Substantia nigra (tissue), 51 donors: ENCODE measurements at places on chromosomes 16 and 17.

- no peak for DNase-seq
Observed at GRCh38 chr17:41284546-41284945, 9.0 kb downstream of the KRTAP9-7 start.

GRCh38 chr17:39134878-39135277 lies 16.6 kb downstream of the PLXDC1 start:
- no peak for DNase-seq

- no peak for DNase-seq
Observed at GRCh38 chr17:63816669-63817068, 10.6 kb upstream of the PSMC5 start.

GRCh38 chr17:45110676-45111611 lies 21.4 kb downstream of the PLCD3 start:
- DNase-seq = peak; percentile 73

- DNase-seq = no peak
Observed at GRCh38 chr16:50830698-50831097, 88.8 kb downstream of the CYLD start.

- peak; percentile 41 for DNase-seq
Observed at GRCh38 chr17:81733507-81734404, 21.7 kb downstream of the SLC25A10 start.

GRCh38 chr17:39706383-39706782 lies 6.5 kb downstream of the ERBB2 start:
- DNase-seq = no peak

GRCh38 chr17:59897090-59897489 lies 4.2 kb downstream of the RPS6KB1 start:
- no peak for DNase-seq

GRCh38 chr17:57433452-57433851 lies 177.1 kb downstream of the MSI2 start:
- DNase-seq = no peak

DNA sequence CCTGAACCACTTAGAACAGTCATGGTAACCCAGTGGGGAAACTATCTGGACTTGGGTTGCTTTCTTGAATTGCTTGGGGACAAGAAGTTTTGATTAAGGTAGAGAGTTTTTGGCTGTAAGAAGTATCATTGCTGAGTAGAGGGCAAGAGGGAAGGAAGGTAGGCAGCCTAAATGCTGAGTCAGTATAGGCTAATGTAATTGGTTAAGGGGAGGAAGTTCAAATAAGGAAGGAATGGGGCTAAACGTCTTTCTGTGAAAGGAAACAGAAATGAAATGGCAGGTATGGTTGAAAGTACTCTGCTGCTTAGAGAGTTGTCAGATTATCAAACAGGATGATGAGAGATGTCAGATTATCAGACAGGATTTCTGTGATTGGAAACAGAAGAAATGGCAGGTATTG lies 20.3 kb downstream of the KPNB1 start:
- DNase-seq = no peak

DNA sequence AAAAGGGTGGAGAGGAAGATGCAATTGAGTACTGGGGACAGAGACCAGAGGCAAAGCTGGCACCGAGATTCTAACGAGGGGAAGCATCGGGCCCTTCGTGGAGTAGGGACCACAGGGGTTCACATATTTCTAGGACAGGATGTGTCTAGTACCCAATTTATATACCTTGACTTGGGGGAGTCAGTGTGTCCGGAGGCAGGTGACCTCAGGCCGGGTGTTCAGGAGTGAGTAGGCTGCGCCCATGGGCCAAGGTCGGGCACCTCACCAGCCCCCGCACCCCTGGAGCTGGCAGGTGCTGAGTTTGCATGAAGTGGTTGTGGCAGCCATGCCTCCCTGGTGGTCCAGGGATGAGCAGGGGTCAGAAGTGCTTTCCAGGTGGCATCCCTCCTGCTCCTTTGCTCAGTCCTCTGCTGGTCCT lies 8.6 kb upstream of the NXPH3 start:
- no peak for DNase-seq

DNA sequence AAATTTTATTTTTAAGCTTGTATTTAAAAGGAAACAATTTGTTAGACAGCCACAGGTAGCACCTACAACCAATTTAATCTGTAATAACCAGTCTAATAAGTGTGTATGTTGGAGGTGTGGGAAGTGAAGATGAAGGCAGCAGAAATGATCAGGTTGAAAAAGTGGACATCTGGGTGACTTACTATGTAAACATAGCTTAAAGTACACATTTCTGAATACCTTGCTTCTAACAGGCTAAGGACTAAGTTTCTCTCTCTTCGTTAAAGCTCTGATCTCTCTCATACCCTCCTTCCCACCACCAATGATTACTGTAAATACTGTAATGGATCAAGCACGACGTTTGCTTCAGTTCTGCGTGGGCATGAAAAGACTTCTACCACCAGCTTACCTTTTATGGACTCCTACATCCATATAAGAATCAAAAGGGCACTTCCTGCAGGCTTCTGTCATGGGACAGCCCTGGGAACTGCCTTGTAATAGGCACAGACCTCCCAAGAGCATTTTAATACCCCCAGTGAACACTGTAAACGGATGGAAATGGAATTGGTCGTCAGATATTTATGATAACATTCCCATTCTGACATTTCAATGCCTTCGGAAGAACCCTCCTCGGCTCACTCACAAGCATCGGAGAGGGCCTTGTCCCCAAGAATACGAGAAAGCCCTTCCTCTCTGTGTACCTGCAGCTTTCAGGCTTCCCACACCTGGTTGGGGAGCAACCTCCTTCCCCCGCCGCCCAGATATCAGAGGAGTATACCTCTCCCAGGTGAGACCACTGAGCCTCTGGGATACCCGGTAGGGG lies 700 bp downstream of the CCDC43 start:
- DNase-seq = no peak

DNA sequence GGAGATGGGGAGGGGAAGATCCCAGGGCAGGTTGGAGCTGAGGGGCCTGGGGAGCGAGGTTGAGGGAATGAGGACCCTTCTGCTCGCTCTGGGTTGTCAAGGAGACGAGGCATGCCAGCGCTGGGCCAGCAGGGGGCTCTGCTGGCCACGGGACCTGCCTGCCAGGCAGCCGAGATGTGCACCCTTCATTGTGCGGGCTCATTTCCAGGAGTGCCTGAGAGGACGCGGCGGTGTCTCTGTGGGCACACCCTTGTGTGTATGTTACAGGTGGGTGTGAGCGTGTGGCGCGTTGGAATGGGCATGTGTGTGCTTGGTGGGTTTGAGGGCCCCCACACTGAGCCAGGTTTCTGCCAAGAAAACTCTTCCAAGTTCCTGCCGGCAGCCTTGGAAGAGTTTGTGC lies 15.9 kb downstream of the ARHGAP23 start:
- DNase-seq = peak; percentile 67

DNA sequence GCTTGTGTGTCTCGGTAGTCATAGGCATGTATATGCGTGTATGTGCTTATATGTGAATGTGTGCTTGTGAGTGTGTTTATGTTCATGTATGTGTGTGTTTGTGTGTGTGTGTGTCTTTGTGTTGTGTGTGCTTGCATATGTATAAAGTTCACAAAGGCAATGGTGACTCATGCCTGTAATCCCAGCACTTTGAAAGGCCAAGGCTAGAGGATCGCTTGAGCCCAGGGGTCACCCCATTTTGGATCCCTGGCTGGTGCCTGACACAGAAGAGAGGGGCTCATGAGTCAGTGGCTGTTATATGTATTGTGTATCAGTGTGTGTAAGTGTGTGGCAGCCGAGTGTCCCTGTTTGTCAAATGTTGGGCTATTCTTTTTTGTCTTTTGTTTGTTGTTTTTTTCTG lies 69.3 kb downstream of the ABCC1 start:
- DNase-seq = no peak

- no peak for DNase-seq
Observed at GRCh38 chr16:63695347-63695746, 1426.5 kb downstream of the CDH11 start.

DNA sequence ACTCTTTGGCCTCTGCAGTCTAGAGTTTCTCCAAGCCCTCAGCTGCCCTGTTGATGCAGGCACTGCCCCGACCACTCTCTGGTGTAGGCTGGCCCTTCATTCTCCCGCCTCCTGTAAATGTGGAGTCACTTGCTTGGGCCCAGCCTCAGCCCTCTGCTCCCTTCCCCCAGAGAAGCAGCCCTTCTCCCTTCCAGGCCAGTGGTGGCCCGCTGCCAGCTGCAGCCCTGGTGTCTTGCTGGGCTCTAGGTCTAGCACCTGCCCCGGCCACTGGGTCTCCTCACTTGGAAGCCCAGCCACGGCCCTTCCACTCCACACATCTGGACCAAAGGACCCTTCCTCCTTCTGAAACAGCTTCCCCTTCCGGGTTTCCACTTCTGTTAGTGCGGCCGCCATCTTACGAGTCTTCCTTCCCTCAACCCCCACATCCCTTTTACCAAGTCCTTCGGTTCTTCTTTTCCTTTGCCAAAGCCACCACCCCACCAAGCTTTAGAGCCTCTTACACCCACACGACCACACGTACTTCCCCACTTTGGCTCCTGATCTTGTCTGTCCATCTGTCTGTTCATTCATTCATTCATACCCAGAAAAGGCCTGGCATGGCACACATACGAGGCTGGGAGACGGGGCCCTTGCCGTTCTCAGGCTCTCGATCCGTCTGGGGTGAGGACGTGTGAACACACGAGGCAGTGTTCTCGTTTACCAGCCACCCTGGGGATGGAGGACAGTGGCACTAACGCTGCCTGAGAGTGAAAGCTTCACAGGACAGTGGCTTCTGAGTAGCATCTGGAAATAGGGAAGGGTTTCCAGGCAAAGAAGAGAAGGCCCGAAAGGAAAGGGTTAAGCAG lies 68.0 kb downstream of the ABR start:
- DNase-seq = no peak

DNA sequence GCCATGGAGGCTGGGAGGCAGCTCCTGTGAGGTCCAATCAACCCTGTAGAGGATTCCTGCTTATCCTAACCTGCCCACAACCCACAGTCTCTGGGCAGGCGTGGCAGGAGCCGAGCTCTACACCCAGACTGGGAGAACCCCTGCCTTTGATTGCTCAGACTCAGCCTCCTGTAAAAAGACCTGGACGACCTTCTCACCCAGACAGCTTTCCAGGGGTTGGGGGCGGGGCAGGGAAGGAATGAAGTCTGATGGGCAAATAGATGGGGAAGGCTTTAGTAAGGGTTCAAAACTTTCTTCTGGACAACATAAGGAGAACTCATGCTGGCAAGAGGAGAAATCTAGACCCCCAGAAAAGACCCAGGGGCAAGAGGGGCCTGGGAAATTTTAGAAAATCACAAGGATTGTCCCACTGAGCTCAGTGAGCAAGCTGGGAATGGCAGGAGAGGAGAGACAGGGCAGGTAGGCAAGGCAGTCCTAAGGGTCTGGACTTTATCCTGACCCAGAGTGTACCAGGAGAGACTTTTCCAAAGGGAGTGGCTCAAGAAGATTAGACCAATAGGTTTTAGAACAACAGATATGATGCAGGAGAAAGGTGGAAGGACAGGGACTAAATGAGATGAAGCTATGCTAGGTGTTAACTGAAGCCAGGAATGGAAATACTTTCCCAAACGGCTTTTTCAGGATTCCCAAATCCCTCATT lies 70.8 kb downstream of the TMEM132E start:
- no peak for DNase-seq

DNA sequence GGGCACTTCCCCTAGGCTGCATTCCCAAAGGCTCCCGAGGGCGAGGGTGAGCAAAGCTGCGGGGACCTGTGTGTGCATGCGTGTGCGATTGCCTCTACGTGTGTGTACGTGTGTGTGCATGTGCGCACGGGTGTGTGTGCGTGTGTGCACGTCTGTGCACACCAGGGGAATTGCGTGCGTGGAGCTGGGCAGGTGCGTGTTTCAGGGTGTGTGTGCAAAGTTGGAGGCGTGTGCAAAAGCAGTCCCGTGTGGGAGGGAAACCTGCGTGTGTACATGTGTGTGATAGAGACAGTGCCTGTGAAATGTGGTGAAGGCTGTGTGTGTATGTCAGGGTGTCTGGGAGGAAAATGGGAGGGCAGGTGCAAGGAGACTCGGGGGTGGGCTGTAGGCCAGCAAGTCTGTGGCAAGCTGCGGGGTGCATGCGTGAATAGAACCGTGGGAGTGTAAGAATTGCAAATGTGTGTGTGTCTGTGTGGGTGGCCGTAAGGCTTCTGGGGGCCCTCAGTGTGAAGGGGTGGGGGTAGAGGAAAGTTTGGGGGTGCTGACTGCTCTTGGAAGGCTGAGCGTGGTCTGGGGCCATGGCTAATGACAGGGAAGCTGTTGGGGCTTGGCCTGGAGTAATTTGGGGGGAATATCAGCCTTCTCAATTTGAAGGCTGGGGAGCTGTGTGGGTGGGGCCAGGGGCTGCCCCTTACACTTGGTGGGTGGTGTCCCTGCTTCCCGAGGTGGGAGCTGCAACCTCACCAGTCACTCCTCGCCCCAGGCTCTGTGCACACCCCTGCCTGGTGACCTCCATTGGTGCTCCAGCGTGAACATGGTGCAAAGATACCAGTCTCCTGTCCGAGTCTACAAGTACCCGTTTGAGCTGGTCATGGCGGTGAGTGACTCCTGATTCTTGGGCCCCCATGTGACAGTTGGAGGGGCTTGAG lies 644 bp downstream of the SEC14L5 start:
- no peak for DNase-seq

GRCh38 chr17:8740486-8740885 lies 4.2 kb downstream of the CCDC42 start:
- DNase-seq = no peak

DNA sequence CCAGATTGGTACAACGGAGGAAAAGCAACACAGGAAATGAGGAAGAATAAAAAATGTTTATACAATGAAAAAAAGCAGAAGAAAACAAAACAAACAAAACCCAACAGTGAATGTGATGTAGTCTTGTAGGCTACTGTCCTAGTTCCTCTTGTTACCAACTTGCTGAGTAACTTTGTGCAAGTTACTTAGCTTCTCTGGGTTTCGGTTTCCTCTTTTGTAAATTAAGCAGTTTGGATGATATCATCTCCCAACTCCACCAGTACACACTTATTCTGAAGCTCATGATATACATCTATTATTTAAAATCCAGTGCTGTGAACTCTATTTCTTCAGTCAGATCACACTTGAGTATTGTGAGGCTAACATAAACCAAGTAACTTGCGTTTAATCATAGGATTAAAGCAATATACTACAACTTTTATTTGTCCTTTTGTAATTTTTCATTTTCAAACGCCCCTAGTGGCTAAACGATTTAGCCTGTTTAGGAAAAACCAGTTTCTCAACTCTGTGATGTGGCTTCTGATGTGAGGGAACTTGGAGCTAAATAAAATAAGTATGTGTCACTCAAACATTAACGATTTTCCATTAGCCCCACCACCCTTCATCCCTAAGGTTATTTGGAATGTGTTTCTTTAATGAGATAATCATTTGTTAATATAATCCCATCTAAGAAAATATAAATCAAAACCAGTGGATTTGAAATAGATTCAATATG lies 1.4 kb upstream of the UNK start:
- no peak for DNase-seq

GRCh38 chr16:5015351-5015750 lies 18.4 kb downstream of the NAGPA start:
- DNase-seq = no peak

- no peak for DNase-seq
Observed at GRCh38 chr17:82599674-82600661, 48.3 kb downstream of the WDR45B start.
